8988T (cell line): ENCODE measurements at places on chromosomes 2 and 18.

DNA sequence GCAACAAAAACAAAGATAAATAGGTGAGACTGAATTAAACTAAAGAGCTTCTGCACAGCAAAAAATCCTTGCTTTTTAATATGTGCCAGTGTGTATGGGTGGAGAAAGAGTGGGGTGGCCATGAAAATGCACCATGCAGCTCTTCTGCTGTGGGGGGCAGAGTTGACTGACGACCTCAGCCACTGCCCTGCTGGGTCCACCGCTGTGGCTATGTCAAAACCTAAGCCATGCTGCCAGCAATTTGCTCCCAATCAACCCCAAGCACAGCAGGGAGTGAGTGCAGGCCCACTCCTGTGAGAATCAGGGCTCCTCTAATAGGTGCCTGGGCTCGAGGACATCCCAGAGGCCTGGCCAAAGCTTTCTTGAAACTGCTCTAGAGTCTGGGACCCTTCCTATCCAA lies 235.6 kb upstream of the RBBP8 start:
- DNase-seq = no peak

DNA sequence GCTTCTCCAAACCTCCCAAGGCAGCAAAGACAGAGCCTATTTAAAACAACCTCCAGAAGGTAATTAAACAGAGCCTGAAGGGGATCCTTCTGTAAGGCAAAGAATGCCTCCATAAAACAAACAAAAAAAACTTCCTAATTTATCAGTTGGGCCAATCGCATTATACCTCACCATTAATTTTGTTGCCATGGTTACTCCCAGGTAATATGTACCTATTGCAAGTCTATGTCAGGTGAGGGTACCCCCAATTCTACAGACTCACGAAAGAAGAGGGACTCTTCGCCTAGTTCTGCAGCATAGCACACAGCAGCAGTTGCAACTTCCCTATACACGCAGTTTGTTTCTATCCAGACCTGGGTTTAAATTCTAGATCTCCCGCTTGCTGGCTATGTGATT lies 38.8 kb downstream of the SFXN5 start:
- DNase-seq = no peak

DNA sequence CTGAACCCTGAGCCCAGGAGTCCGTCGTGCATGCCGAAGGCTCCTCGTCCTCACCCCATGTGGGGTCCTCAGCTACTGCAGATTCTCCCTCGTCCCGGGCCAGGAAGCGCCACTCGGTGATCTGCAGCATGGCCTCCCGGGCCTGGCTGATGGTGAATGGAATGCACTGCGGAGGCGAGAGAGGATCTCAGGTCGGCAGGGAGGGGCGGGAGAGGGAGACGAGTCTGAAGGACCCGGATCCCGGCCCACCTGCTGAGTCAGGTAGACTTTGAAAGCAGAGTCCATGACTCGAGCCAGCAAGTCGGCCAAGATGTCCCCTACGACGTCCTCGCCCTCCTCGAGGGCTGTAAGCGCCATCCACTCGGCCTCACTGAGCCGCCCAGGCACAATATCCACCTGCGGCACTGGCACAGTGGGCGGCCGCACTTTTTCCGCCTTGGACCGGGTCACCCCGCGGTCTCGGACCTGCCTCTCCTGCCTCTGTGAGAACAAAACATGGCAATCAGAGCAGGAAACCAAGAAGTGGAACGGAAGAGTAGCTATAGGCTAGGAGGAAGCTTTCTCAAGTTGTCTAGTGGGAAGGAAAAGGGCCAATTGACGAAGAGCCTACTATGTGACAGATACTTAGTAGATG lies 5.5 kb downstream of the C2orf81 start:
- no peak for DNase-seq

DNA sequence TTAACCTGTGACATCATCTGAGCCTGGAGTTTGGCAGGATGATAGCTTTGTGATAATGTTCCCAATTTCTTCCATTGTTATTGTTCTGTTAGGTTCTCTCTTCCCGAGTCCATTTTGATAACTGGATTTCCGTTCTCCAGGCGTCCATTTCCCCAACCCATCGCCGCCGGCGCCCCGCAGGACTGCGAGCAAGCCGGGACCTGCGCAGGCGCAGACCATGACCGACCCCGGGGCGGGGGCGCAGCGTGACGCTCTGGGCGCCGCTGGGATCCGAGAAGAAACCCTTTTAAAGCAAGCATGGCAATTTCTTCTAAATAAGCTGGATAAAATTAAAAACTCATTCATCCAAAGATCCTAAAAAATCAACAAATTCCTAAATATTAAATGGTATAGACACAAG lies at the start of gene SLC25A52:
Gene SLC25A52 (minus strand): TSS at position 186 of the 400 bp plus-strand sequence. CDS start 219 bp downstream, outside the sequence.
- no peak for DNase-seq

DNA sequence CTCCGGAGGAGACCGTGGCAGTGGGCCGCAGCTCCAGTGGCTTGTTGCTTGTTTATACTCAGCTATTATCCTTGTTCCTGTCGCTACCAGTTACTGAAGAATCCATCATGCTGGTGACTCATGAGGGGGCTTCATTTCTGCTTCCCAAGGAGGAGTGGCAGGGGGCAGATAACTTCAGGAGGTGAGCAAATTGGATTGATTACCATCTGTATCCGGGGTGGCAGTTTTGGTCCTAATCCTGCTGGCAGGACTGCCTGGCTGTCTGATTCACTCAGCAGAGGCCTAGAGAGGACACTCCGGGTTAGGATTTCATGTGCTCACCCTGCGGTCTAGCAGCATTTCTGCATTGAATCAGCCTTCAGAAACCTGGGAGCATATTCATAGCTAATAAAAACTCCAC lies 230.0 kb downstream of the ACTR3 start:
- no peak for DNase-seq

GRCh38 chr2:126801473-126801872 lies 97.2 kb upstream of the TEX51 start:
- DNase-seq = no peak

DNA sequence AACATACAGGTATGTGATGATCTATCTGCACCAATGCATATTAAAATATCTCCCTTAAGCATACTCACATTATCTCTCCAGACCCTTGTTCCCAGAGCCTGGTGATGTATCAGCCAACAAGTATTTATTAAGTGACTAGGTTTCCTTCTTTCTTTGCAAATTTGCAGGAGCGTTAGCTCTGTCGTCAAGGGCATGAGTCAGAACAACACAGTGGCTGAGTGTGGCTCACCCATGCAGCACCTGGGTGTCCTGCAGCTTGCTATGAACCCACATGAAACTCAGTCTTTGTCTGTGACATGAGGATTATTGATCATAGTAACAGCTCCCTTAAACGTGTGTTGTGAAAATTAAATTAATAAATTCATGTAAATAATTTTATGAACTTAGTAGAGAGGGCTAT lies 96.6 kb downstream of the PIEZO2 start:
- no peak for DNase-seq

DNA sequence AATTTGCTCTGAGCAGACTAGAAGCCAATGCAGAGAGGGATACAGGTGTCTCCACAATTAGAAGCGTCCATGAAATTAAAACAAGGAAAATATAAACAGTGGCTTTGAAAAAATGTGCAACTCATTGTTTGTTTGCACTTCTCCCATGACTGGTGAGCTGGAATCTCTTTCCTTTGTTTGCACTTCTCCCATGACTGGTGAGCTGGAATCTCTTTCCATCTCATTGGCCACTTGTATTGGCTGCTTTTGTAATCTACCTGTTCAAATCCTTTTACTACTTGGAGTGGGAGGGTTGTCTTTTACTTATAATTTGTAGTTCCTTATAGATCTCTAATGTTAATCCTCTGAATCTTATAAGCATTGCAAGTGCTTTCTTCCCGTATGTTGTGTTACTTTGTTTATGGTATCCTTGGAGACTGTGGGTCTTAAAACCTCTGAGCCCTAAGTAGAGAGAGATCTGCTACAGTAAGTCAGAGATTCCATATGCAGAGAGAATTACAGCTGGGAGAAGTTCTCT lies 94.1 kb downstream of the RTN4 start:
- DNase-seq = no peak

DNA sequence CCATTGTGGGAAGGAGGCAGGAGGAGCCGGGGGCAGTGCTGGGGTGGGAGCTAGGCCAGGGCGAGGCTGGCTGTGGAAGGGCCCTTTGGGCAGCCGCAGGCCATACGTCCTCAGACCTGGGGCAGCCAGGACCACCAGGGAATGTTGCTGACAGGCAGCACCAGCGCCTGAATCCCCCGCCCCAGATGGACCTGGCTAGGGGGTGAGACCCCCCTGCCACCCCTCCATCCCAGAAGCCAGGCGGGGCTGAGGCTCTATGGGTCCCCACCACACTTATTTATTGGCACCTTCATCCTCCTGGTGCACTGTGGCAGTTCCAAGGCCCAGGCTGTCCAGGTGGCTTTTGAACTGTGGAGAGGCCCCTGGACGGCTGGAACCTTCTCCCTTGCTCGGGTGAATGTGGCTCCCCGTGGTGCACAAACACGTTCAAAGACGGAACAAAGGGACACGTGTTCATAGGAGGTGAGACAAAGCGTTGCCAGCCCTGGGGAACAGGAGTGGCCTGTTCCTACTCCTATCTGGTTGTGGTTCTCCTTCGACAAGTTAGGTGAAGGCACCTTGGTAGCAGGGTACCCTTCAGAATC lies 35.1 kb downstream of the RAMP1 start:
- DNase-seq = no peak

GRCh38 chr2:13480057-13480456 lies 763.3 kb downstream of the TRIB2 start:
- DNase-seq = no peak

GRCh38 chr2:44237221-44237620 lies 38.1 kb upstream of the SLC3A1 start:
- no peak for DNase-seq

- DNase-seq = no peak
These were observed 132.1 kb upstream of the HAAO start for GRCh38 chr2:42924418-42924886.

GRCh38 chr2:241357531-241357930 lies 1.4 kb downstream of the FARP2 start:
- no peak for DNase-seq

- DNase-seq = no peak
These were observed 70.0 kb downstream of the MBP start for GRCh38 chr18:77062518-77063003.

DNA sequence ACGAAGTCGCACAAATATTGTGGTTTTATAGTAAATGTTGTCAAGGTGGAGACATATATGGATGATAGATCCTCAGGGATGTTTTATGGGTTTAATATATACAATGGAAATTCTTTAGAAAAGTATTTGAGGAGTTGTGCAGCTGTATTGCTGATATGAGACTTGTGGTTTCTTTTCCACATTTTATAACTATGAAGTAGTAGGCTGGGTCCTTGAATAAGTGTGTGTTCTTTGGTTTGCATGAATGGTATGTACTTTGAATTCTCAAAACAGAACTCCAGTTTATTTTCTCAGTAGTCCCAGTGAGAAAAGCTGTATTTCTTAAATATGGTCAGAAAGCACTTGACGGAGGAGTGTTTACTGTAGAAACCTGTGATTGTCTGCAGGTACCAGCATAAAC lies 42.4 kb downstream of the PLCL1 start:
- DNase-seq = no peak

DNA sequence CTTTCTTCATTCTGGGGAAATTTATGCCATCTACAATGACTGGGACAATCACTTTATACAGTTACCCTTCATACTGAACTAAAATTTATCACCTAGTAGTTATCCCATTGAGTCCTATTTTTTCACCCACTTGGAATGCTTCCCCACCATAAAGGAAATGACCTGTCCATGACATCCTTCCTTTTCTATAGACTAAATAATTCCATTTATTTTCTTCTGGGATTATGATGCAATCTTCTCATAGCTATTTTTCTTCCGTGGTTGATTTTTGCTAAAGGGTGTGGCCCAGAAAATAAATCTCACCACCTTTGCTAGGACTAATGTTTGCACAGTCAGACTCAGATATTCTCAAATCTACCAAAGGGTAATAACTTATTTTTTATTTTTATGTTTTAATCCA lies 186.1 kb upstream of the NRXN1 start:
- no peak for DNase-seq
